HT1080 (cell line): ENCODE measurements at places on chromosomes 5 and 9.
A peak's percentile ranks its signal among the peaks of the same experiment; 100 is the strongest.

- DNase-seq: no peak
Measured at GRCh38 chr5:157864067-157864466, 5.1 kb upstream of the CLINT1 start.

DNA sequence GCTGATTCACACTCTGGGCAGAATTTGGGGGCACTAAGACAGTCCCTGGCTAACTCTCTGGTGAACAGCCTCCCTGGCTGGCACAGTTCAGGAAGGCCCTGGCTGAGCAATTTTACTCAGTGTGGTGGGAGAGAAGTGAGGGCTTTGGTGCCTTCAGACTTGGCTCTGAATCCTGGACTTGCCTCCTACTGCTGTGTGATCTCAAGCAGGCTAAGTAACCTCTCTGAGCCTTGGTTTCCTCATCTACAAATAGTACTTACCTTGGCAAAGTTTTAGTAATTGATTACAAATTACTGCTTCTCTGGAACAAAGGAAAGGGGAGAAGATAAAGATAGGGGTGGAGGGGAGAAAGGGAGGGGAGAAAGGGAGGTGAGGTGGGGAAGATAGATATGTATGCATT is 153.8 kb downstream of the DROSHA start:
- no peak for DNase-seq

GRCh38 chr9:95516734-95517558 is at the start of gene PTCH1:
Gene PTCH1 (minus strand): TSS chr9:95516971.
- DNase-seq: no peak

- DNase-seq: no peak
Measured at GRCh38 chr9:124248066-124248465, 9.7 kb upstream of the NEK6 start.

DNA sequence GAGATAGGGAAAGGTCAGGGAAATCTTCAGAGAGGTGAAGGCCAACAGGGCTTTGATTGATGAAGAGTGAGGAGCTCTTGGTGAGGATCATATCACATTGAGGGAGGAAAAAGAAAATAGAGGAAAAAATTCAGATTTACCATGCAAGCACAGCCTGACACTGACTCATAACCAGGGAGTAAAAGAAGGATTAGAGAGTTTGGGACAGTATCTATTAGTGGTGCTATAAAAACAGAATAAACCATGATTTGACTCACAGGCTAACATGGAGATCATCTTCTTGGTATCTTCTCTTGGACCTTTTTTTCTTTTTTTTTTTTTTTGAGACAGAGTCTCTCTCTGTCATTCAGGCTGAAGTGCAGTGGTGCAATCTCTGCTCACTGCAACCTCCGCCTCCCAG is 44.4 kb downstream of the MUSK start:
- DNase-seq: no peak

GRCh38 chr9:22742401-22742800 is 295.8 kb downstream of the DMRTA1 start:
- no peak for DNase-seq

- DNase-seq: peak; percentile 54
Measured at GRCh38 chr5:37900692-37901091, 60.9 kb upstream of the GDNF start.

GRCh38 chr5:174972291-174972690 is 247.9 kb downstream of the MSX2 start:
- DNase-seq: no peak

DNA sequence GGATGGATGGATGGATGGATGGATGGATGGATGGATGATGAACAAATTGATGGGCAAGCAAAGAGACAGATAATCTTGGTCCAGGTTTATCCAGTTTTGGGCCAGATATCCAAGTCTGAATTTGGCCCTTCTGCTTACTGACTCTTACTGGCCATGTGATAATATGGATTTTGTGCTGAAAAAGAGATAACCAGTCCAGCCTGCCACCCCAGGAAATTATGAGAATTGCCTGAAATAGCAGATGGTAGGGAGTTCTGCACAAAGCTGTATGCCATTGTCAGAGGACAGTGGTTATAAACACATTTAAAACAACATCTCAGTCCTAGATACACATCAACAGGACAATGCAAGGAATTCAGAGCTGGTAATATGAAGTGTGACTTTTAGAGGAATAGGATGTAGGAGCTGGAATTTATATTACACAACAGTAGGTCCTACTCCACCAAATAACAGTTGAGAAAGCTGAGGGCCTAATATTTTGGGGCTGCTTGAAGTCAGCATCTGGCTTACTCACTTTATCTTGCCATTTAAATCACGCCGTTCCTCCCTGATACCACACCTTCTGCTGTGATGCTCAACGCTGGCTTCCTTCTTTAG is 9.0 kb upstream of the FAT2 start:
- DNase-seq: no peak

- no peak for DNase-seq
Measured at GRCh38 chr5:38473008-38473407, 83.4 kb downstream of the LIFR start.

DNA sequence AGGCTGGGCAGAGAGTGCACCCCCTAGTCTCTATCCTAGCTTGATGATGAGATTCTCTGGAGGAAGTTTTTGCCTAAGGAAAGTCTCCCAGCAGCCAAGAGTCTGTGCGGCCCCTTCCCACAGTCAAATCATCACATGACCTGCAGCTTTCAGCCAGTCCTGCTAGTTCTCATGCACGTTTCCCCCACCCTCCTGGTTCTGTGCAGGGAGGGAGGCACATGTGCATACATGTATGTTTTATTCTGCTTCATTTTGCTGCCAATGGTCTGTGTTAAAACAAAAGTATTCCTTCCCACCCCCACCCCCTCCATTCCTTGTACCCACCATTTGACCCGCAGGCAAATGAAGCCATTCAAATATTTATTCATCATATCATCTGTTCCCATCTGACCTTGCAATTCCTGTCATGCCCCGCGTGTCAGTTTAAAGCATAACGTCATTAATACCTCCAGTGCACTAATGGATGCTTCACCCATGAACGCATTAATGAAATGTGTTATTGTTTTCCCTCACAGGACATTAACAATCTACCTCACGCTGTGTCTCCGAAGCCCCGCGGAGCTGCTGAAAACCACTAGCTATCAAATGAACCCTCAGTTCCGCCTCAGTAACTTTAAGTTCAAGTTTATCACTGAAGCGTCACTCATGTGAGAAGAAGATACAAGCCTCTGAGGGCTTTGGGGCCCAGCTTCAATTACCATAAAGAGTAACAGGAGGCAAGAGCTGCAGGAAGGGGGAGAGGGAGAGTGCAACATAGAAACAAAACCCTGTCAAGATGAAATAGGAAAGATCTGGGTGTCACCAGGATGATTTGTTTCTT is 139.6 kb downstream of the RASEF start:
- no peak for DNase-seq

DNA sequence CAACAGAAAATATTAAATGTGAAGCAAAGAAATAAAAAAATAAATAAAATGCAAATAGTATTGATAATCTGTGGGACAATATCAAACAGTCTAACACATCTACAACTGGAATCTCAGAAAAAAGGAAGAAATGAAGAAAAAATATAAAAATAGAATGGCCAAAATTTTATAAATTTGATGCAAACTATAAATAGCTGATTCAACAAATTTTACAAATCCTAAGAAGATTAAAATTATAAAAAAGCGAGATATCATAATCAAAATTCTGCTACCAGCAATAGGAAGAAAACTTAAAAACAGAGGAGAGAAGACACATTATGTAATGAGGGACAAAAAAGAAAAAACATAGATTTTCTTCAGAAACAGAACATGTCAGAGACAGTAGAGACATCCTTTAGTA is 129.2 kb upstream of the IRX1 start:
- no peak for DNase-seq

DNA sequence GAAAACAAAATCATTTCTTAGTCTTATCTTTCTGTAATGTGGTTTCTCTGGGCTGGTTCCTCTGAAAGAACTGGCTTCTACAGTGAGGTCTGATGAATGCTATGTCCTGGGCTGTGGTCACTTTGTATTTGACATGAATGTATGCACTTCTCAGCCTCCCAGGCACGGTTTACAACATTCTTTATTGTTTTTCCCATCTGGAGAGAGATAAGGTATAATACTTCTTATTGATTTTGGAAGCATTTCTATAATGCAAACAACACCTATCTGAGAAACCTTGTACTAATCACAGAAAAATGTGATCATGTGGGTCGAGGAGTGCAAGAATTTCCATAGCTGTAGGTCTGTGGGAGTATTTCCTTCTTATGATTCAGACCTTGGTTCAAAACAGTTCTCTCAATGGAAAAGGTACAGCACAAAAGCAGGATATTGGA is 46.9 kb downstream of the ACTBL2 start:
- DNase-seq: peak; percentile 96

GRCh38 chr9:108156270-108156998 is 666.9 kb upstream of the KLF4 start:
- DNase-seq: peak; percentile 87

DNA sequence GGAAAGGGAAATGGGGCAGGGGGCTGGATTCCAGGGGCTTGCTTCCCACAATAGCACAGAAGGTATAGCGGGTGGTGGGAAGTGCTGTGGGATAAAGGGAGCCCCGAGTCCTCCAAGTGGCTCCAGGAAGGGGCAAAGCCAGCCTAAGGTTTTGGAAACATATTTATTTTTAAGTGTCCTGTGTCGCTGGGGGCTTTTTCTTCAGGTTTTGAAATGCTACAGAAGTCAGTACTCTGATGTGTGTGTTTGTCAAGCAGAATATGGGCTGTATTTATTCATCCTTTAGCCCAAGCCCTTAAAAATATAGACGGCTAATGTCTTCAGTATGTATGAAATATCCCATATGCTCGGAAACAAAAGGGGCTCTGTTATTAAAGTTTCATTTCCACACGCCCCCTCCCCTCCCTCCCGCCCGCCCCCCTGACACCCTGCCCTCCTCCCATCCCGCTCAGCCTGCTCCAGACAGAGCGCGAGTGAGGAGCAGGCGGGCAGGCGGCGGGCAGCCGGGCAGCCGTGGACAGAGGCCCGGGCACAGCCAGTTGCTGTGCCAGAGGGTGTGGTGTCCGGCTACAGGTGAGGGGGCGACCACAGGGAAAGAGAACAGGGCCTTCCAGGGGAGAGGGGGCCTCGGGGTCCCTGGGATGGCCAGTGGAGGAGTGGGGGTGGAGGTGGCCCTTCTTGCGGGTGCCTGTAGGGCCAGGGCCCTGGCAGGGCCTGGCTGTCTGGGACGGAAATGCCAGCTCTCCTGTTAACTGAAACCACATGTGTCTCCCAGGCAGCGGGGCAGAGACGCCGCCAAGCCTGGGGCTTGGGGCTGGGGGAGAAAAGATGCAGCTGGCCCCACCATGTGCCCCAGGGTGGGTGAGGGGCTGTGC is 39.6 kb upstream of the SYNPO start:
- no peak for DNase-seq

DNA sequence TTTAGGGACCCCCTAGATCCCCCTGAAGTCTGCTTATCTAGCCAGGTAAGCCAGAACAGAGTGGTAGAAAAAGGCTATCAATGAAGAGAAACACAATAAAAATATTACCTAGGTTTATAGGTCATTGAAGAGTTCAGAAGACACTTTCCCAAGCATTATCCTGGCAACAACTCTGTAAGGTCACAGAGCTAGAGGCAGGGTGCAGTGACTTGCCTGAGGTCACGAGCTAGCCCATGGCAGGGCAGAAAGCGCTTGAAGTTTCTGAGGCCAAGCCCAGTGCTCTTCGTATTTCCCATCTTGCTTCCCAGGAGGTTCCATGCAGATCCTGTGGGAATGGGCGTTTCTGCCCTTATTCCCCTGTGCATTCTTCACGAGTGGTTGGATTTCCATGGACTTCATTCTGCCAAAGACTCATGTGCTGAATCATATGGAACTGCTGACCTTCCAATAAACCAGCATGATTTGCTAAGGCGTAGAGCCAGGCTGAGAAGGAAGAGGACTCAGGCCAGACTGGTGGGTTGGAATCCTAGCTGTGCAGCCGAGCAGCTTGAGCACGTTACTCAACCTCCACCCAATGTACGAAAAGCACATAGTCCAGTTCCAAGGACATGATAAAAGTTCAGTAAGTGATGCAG is 22.1 kb downstream of the TRMO start:
- no peak for DNase-seq

GRCh38 chr9:121478816-121479676 is 20.6 kb downstream of the GGTA1 start:
- DNase-seq: no peak

DNA sequence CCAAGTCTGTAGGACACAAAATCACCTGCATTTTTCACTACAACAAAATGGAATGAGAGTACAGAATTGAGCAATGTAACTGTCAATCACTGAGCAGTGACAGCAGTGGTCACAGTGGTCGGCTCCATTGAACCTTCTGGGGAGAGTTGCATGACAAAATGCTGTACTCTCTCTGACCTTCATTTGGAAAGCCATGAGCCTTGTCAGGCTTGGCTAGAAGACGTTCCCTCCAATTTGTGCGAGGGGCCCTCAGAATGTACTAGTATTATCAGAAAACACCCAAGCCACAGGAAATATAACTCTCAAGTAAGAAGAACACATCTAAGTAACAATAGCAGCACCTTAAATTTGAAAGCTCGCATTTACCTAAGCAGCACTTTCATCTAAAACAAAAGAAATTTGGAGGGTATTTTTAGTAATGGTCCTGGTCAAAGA is 425.6 kb upstream of the MEF2C start:
- no peak for DNase-seq

- no peak for DNase-seq
Measured at GRCh38 chr5:4553978-4554377, 586.2 kb upstream of the ADAMTS16 start.

- peak; percentile 64 for DNase-seq
Measured at GRCh38 chr5:129996896-129997295, 92.6 kb downstream of the CHSY3 start.

GRCh38 chr5:669842-670395 is 23.2 kb downstream of the TPPP start:
- no peak for DNase-seq

- peak; percentile 51 for DNase-seq
Measured at GRCh38 chr5:55601204-55601618, 66.4 kb upstream of the PLPP1 start.

DNA sequence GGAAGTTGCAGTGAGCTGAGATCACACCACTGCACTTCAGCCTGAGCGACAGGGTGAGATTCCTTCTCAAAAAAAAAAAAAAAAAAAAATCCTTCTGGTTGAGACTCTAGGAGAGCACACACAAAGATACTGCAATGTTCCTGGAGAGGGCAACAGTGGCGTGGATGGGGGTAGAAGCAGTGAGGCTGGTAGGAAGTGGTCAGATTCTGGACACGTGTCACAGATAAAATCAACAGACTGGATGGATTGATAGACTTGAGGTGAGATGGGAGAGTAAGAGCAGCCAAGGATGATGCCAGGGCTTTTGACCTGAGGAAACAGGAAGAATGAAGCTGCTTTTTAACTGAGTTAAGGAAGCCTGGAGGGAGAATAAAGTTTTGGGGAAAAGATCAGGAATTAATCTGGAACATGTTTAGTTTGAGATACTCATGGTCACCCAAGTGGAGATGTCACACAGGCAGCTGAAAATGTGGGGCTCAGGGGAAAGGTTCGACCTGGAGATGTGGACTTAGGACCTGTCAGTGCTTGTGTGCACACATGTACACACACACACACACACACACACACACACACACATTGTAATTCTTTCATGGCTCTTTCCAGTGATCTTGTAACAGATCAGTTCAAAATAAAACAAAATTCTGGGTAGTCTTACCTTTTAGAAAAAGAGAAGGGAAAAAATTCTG is 88.1 kb downstream of the FANCC start:
- DNase-seq: peak; percentile 48
